ENCODE measurements at places on chromosomes 7 and 10. TPM values are rescaled to one million over a fixed set of nuclear protein-coding genes. Genes with fewer than 3 reads are reported as not detected.

Gene OPN1SW
- total RNA-seq = not detected

DNA sequence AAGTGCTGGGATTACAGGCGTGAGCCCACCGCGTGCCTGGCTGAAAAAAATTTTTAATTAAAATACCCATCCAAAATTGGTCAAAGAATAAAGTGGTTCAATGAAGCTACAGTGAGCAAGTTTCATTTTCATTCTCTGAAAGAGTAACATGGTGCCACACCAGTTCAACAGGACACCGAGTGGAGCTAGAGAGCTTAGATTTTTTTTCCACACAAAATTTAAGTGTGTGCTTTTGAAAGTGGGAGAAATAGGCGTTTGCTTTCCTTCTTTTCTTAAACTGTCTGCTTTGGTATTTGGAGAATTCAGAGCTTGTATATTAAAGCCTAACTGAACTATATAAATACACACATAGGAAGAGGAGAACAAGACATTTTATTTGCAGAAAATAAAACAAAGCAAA is 43.4 kb downstream of the BPGM start:
- DNase-seq = no peak

GRCh38 chr10:50545846-50546245 is 77.9 kb downstream of the SGMS1 start:
- DNase-seq = no peak

DNA sequence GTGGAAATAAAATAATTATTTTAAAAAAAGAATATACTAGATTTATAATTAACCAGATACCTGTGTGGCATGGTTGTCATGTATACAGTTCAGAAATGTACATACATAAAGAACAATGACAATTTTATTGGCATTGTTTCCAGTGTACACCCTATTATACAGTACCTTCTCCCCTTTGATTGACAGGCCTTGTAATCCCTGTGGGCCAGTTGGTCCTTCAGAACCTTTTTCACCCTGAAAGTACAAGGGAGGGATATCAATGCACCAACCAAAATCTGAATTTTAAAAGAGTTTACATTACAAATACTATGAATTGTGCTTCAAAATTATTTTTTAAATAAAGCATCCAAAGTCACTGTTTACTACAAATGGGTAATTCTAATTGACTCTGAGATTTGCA is 61.2 kb downstream of the COL28A1 start:
- DNase-seq = no peak

GRCh38 chr10:12471135-12471534 is 121.8 kb downstream of the CAMK1D start:
- DNase-seq = no peak

DNA sequence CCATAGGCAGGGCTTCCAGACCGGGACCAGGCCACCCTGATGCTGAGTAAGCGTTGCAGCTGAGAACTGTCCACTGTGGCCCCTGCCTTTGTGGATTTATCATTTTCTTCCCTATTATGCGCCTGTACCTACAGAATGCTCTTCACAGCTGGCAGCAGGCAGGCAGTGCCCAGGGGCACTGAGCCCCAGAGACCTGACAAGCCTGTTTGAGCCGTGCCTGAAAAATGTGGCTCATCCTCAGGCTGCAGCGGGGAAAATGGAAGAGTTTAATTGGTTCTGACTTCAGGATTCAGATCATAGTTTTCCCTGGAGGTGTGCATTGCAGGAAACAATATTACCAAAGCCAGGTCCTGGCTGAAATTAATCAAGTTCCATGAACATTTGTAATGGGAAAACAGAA is 200.2 kb downstream of the ZNF438 start:
- DNase-seq = no peak

- DNase-seq = no peak
These were observed 149.2 kb downstream of the CCSER2 start for GRCh38 chr10:84477398-84478128.

GRCh38 chr7:74027683-74028320 is at the start of gene ELN:
ELN (plus strand) TSS chr7:74028173; CDS start chr7:74028188, 15 bp downstream.
- no peak for DNase-seq

Gene SCART1
- total RNA-seq = 5.2 TPM

- no peak for DNase-seq
These were observed 422.7 kb downstream of the SORCS3 start for GRCh38 chr10:105063796-105064195.

Gene FAM25G
- not detected for total RNA-seq

GRCh38 chr10:73000973-73001372 is 46.4 kb upstream of the PLA2G12B start:
- DNase-seq = no peak

Gene PTPN20
- total RNA-seq = 2.5 TPM

DNA sequence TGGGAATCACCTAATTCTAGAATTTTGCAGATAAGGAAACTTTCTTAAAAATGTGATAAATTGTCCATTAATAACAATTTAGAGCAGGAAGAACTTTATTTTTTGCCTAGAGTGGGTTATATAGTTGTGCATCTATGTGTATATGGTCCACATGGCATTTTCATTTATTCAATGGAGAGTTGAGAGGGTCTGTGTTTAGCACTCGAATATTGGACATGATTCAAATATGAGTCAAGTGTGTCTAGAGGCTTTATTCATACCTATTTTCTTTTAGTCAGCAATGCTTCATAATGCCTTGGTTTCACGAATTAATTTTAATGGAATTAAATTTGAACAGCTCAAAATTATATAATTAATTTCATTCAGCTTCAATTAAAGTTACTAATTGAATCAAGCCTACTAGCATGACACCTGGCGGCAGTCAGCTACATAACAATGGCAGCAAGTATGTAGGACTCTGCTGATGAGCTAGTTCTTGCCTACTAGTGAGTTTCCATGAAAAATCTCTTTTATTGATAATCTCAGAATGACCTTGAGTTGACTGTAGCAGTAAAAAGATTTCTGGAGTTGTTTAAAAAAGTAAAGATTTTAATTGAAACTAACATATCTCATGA is 17.7 kb downstream of the MDFIC start:
- DNase-seq = no peak

GRCh38 chr7:135536150-135536549 is 21.6 kb upstream of the NUP205 start:
- no peak for DNase-seq

Gene VIPR2
- 0.80 TPM for total RNA-seq

Data from CD4-positive, alpha-beta T cell (primary cell).